Suprapubic skin (tissue), 4 donors: ENCODE measurements at places on chromosomes 5 and 9.

DNA sequence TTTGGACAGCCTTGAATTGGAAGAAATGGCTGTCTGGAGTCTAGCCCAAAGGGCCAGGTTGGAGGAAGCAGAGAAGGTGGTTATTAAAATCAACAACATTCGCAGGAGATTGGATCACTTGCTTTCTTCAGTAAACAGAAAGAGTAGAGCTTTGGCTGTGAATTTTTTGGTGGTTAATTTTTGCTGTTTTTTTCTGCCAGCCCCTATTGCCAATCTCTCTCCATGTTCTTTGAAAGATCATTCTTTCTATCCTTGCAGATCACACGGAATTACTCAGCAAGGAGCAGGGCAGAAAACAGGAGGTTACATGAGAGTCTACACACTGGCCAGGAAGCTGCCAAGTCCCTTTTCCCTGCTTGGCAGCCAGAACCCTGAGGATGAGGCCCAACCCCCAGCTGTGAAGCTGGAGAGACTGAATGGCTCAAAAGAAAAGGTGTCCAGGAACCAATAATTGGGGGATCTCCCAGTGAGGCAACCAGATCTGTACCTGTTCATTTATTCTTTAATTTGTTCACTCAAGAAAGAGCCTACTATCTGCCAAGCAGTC lies 13.0 kb downstream of the GLRX start:
- no peaks in the 10 kb centered on the region for H3K27me3 ChIP-seq
- H3K27ac ChIP-seq = peak overlapping the region; percentile 39
- no peaks in the 10 kb centered on the region for H3K36me3 ChIP-seq
- H3K4me1 ChIP-seq = peaks cover 32% of the 10 kb centered on the region
- DNase-seq = no peak

- no peaks in the 10 kb centered on the region for H3K36me3 ChIP-seq
- no peak overlapping the region for H3K27ac ChIP-seq
- H3K4me3 ChIP-seq = no peak overlapping the region
Observed at GRCh38 chr9:72509635-72510034, 11.8 kb upstream of the TMC1 start.

DNA sequence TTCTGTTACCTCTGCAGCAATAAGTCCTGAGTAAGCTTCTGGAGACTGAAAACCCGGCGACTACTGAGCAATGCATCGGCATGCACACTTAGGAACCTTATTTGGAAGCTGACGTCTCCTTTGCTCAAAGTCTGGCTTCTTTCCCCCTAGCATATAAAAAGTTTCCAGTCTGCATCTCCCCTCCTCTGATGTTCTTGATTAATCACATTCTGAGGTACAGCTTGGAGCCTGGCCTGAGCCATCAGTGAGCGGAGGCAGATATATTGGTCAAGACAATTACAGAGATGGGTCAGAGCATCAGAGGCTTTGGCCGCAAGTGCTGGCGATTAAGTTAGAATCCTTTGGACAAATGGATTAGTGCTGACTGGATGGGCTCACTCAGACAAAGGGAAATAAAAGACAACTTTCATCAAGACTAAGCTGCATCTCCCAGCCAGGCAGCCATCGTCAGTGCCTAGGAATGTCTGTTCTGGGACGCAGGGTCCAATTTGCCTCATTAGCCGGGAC lies 140.7 kb downstream of the MTX3 start:
- H3K4me1 ChIP-seq = peaks cover 7% of the 10 kb centered on the region
- DNase-seq = no peak
- H3K4me3 ChIP-seq = no peak overlapping the region
- no peak overlapping the region for H3K27ac ChIP-seq

GRCh38 chr5:95216136-95216955 lies 68.5 kb downstream of the MCTP1 start:
- no peaks in the 10 kb centered on the region for H3K4me1 ChIP-seq
- no peaks in the 10 kb centered on the region for H3K36me3 ChIP-seq
- no peak overlapping the region for H3K4me3 ChIP-seq
- no peak overlapping the region for H3K27ac ChIP-seq

GRCh38 chr5:166716856-166717492 lies 1574.5 kb upstream of the WWC1 start:
- H3K27me3 ChIP-seq = no peaks in the 10 kb centered on the region
- no peak overlapping the region for H3K27ac ChIP-seq
- H3K4me1 ChIP-seq = no peaks in the 10 kb centered on the region

DNA sequence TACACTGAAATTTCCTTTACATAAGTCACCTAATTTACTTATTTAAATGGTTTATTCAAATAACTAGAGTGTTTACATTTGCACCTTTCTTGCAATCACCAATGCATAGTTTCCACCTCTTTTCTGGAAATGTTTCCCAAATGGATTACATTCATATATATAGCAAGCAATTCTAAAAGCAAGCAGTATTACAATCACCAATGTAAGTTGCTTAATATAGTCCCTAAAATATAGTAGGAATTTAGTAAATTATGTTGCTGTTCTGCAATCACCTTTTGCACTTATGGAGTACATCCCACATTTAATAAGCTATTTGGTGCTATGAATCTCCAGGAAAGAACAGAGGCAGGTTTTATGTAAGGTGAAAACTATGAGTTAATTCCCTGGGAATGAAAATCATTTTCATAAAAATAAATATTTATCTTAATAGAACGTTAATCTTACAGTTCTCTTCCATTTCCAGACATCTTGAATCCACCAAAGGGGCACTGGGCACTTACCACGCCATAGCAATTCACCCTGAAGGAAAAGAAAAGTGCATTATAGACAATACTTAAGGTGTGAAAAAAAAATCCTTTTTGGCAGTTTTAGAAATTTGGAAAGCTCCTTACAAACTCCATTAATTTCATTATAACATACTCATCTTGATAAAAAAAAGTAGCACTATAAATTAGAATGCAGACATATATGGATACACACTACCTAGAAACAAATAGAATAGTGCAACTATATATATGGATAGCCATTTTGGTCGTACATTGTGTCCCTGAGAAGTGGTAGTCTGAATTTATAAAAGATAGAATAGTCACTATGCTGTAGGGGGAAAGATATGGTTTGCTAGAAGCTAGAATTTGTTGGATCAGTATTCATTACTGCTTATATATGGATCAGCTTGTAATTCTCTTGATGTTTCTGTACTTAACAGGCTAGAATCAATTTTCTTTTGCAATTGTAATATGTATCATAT lies 47.1 kb downstream of the ALDH1A1 start:
- no peaks in the 10 kb centered on the region for H3K36me3 ChIP-seq
- H3K27ac ChIP-seq = no peak overlapping the region
- H3K27me3 ChIP-seq = no peaks in the 10 kb centered on the region
- H3K4me1 ChIP-seq = no peaks in the 10 kb centered on the region
- no peak overlapping the region for H3K4me3 ChIP-seq
- no peak for DNase-seq

GRCh38 chr5:56069652-56070226 lies 75.0 kb upstream of the IL6ST start:
- H3K4me1 ChIP-seq = peaks cover 24% of the 10 kb centered on the region
- DNase-seq = no peak
- no peak overlapping the region for H3K4me3 ChIP-seq
- H3K27me3 ChIP-seq = no peaks in the 10 kb centered on the region

GRCh38 chr5:158234323-158235158 lies 375.6 kb upstream of the CLINT1 start:
- no peak overlapping the region for H3K4me3 ChIP-seq
- H3K4me1 ChIP-seq = no peaks in the 10 kb centered on the region
- DNase-seq = no peak
- H3K27me3 ChIP-seq = no peaks in the 10 kb centered on the region
- no peak overlapping the region for H3K27ac ChIP-seq

- no peaks in the 10 kb centered on the region for H3K27me3 ChIP-seq
- no peak overlapping the region for H3K4me3 ChIP-seq
- peak; percentile 90 for DNase-seq
- H3K27ac ChIP-seq = peak overlapping the region; percentile 94
- H3K36me3 ChIP-seq = no peaks in the 10 kb centered on the region
- peaks cover 35% of the 10 kb centered on the region for H3K4me1 ChIP-seq
Observed at GRCh38 chr5:139698490-139699146, 50.5 kb downstream of the CXXC5 start.

- H3K36me3 ChIP-seq = no peaks in the 10 kb centered on the region
- H3K27ac ChIP-seq = no peak overlapping the region
- no peak for DNase-seq
- no peaks in the 10 kb centered on the region for H3K27me3 ChIP-seq
- H3K4me1 ChIP-seq = peaks cover 4% of the 10 kb centered on the region
Observed at GRCh38 chr5:101679816-101680215, 616.3 kb downstream of the SLCO4C1 start.

DNA sequence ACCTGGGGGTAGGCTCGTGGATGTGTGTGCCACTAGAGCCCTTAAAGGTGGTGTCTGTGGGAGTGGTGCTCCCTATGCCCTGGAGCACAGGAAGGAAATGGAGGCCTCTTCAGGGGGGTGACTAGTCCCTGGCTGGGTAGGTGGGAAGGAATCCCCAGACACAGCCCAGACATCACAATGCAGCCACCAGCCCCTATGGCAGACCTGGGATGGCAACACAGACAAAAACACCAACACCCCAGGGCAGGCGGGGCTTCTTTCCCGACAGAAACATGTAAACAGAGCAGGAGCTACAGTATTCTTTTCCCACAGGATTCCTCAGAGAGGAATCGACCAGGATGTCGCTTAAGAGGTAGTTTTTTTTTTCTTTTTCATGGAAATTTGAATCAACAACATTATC lies 10.4 kb upstream of the NR5A1 start:
- no peak overlapping the region for H3K4me3 ChIP-seq
- H3K36me3 ChIP-seq = peaks cover 2% of the 10 kb centered on the region
- H3K4me1 ChIP-seq = peaks cover 5% of the 10 kb centered on the region
- no peak overlapping the region for H3K27ac ChIP-seq
- no peak for DNase-seq

DNA sequence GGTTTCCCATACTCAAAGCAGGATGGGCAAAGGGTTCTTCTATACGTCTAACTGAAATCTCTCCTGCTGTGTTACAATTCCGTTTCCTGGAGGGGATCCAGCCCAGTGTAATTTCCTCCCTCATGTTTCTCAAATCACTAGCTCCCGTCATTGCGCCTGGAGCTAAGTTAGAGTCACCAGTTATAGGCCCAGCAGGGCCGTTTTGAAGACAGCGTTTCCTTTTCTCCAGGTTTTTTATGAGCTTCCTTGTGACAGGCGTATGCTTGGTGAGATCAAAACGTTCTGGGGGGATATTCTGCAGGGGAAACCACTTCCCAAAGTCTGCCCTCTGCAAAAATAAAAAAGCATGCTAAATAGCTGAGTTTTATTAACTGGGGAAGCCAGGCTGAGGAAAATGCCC lies 53.0 kb upstream of the WWC1 start:
- no peak overlapping the region for H3K27ac ChIP-seq
- H3K4me1 ChIP-seq = no peaks in the 10 kb centered on the region
- no peak overlapping the region for H3K4me3 ChIP-seq
- no peak for DNase-seq

DNA sequence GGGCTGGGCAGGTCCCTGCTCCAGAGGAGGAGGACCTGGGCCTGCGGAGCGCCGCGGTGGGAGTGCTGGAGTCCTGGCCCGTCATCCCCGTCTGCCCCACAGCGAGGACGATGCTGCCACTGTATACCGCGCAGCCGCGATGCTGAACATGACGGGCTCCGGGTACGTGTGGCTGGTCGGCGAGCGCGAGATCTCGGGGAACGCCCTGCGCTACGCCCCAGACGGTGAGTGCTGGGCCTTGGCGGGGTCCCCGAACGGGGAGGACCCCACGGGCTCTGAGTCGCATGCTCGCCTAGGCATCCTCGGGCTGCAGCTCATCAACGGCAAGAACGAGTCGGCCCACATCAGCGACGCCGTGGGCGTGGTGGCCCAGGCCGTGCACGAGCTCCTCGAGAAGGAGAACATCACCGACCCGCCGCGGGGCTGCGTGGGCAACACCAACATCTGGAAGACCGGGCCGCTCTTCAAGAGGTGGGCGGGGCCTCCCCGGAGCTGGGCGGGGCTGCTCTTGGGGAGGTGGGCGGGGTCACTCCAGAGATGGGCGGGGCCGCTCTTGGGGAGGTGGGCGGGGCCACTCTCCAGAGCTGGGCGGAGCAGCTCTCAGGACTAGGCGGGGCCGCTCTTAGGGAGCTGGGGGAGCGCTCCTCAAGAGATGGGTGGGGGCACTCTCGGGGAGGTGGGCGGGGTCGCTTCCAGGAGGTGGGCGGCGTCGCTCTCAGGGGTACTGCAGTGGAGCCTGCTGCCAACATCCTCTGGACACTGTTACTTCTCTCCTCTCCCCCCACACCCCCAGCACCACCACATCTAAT lies 13.1 kb downstream of the LRRC26 start:
- DNase-seq = no peak
- peak overlapping the region; percentile 15 for H3K4me3 ChIP-seq
- no peaks in the 10 kb centered on the region for H3K36me3 ChIP-seq
- no peak overlapping the region for H3K27ac ChIP-seq
- H3K27me3 ChIP-seq = peaks cover 64% of the 10 kb centered on the region

GRCh38 chr5:142246-142810 lies 49.0 kb upstream of the LRRC14B start:
- H3K27me3 ChIP-seq = no peaks in the 10 kb centered on the region
- no peaks in the 10 kb centered on the region for H3K4me1 ChIP-seq
- H3K27ac ChIP-seq = no peak overlapping the region
- no peak for DNase-seq
- no peaks in the 10 kb centered on the region for H3K36me3 ChIP-seq

- no peak overlapping the region for H3K27ac ChIP-seq
- peaks cover 16% of the 10 kb centered on the region for H3K27me3 ChIP-seq
- H3K4me1 ChIP-seq = no peaks in the 10 kb centered on the region
- H3K4me3 ChIP-seq = no peak overlapping the region
- H3K36me3 ChIP-seq = no peaks in the 10 kb centered on the region
- DNase-seq = no peak
Observed at GRCh38 chr9:131752231-131752884, 12.5 kb upstream of the RAPGEF1 start.
